ENCODE measurements at places on chromosomes 4 and X.

DNA sequence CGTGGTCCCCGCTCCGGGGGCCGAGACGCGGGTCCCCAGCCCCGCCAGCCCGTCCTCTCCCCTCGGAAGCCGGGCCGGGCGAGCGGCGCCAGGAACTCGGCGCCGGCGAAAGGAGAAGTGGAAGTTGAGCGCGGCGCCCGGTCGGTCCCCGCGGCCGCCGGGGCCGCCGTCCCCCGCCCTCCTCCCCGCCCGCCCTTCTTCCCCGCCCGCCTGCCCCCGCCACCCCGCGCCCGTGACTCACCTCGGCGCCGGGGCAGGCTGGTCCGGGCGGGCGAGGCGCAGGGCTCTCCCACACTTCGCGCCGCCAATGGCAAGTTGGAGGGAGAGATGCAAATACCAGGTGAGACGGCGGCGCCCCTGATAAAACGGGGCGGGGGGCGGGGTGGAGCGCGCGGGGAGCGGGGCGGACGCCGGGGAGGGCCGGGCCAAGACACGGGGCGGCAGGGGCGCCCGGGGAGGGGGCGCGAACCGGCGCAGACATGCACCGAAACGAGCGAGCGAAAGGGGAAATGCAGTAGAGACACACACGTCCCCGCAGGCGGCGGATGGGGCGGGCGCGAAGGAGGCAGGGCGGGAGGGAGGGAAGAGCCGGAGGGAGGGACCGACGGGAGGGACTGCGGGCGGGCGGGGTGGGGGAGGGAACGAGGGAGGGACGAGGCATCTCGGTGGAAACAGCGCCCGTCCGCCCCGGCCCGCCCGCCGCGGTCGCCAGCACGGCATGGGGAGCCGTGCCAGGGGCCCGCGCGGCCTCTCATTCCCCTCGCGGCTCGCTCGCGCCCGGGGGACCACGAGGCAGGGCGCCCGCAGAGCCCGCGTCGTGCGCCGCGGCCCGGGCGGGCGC lies at the start of gene ELF4:
Gene ELF4, minus strand, starts transcription at position 119 of the 841 bp plus-strand sequence. CDS start 29,167 bp downstream, outside the sequence.
- no peak for DNase-seq

DNA sequence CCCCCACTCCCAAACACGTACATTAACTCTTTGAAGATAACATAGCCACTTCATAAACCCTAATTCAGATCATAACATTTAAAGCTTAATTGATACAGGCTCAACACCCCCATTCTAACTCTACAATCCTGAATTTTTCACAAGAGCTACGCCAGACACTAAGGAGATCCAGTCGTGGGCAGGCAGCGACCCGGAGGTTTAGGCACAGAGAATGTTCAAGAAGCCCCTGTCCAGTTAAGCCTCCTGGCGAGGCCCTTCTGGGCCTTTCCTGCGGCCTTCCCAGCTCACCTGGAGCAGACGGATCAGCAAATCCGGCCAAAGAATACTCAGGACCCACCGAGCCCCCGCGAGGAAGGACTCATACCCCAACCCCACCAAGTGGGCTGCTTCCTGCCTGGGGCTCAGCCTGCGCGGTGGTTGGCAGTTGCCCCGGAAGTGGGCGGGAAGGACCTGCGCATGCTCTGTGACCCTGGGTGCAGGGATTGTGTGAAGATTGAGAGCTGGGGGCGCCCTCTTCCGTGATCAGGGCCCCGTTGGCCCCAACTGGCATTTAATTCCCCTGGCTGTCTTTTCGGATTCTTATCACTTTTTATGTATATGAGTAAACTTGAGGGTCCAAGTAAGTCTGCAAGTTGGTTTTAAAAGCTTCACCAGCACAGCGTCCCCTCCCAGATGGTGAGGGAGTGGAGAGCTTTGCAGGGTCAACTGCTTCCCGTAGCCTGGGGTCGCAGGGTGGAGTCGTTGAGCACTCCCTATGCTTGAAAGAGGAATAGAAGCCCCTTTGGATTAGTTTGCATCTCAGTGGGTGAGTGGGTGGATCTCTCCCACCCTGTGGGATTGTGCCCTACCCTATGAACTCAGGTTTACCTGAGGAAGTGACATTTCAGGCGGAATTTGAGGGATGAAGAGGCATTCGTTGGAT lies at the start of gene TRIM61:
Gene TRIM61, minus strand, starts transcription at position 415 of the 922 bp plus-strand sequence. CDS start 7,655 bp downstream, outside the sequence.
- DNase-seq, result peak; percentile 8

- DNase-seq, result no peak
Measured at GRCh38 chr4:74297539-74297938, 10.7 kb upstream of the EPGN start.

GRCh38 chrX:153433781-153434285 lies 12.0 kb downstream of the TREX2 start:
- DNase-seq, result no peak

DNA sequence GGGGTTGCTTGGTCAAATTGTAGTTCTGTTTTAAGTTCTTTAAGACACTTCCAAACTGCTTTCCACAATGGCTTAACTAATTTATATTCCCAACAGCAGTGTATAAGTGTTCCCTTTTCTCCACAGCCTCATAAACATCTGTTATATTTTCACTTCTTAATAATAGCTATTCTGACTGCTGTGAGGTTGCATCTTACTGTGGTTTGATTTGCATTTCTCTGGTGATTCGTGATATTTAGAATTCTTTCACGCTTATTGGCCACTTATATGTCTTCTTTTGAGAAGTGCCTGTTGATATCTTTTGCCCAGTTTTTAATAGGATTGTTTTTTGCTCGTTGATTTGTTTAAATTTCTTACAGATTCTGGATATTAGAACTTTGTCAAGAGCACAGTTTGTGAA lies 278.6 kb upstream of the ITM2A start:
- no peak for DNase-seq

- DNase-seq, result no peak
Measured at GRCh38 chrX:153637121-153638040, 9.6 kb upstream of the DUSP9 start.

DNA sequence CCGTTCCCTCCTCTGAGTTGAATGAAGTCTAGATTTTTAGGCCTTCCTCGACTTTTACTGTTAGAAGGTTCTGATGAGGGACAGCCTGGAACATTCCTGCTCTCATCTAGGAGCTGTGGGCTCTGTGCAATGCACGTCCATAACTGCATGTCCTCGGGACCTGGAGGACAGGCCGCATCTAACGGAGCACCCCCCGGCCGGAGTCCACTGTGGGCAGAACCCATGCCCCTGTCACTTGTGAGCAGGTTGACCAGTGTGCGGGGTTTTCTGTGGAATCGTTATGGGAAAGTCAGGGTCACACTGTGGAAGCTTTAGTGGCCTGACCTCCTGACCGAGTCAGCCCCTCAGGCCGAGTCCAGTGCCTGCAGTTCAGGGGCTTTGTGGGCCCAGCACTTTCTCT lies 19.3 kb upstream of the TADA2B start:
- DNase-seq, result no peak

GRCh38 chrX:22340022-22340616 lies 67.4 kb downstream of the CBLL2 start:
- no peak for DNase-seq

DNA sequence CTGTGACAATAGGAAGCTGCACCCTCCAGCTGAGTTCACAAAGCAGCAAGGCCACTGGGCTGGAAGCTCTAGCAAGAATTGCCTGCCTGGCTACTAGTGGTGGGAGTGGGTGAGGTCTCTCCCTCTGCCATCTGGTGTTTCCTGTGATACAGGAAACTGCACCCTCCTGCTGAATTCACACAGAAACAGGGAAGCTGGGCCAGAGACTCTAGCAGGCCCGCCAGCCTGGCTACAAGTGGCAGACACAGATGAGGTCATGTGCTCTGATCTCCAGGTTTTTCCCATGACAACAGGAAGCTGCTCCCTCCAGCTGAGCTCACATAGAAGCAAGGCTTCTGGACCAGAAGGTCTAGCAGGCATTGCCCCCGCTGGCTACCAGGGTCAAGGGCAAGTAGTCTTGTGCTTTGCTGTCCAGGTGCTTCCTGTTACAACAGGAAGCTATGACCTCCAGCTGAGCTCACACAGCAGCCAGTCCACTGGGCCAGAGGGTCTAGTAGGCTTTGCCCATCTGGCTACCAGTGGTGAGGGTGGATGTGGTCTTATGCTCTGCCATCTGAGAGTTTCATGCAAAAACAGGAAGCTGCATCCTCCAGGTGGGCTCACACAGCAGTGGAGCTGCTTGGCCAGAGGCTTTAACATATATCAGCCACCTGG lies 41.5 kb upstream of the ZXDA start:
- DNase-seq, result no peak

GRCh38 chrX:76202471-76202870 lies 29.6 kb downstream of the PBDC1 start:
- DNase-seq, result no peak

DNA sequence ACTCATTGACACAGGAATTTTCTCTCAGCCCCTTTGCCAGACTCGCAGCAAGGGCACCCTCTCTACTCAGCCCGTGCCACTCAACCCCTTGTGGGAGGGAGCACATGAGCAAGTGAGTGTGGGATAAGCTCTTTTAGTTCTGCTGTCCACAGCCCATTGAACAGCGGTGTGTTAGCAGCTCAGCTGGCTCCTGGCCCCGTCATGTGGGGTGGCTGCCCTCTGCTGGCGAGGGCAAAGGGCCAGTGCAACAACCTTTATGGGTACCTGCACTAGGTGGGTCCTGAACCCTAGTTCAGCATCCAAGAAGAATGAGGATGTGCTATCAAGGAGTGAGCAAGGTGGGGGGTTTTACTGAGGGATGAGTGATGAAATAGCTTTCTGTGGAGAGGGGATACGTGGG lies 85.0 kb upstream of the ZNF81 start:
- DNase-seq, result no peak

GRCh38 chr4:11182031-11182430 lies 246.7 kb downstream of the HS3ST1 start:
- DNase-seq, result no peak

- no peak for DNase-seq
Measured at GRCh38 chr4:140223056-140223810, 69.2 kb upstream of the MAML3 start.

DNA sequence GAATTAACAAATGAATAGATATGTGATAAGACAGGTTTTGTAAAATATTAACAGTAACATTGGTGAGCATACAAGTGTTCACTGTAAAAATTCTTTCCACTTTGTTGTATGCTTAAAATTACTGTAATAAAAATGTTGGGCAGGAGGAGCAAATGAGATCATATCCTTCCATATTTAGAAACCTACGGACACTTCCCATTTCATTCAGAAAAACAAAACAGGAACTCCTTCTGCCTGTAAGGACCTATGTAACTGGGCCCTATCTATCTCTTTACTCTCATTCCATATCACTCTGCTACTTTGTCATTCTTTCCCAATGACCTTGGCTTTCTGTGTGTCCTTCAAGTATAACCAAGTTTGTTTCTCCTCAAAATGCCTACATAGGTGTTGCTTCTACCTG lies 53.7 kb upstream of the SLC39A8 start:
- no peak for DNase-seq

Measured in stimulated activated CD8-positive, alpha-beta memory T cell treated with anti-CD3 and anti-CD28 coated beads, Interleukin-15, amount 100 ng/mL, for 24 hours (primary cell).